NCI-H226 (cell line): ENCODE measurements at places on chromosomes 3 and 15.

DNA sequence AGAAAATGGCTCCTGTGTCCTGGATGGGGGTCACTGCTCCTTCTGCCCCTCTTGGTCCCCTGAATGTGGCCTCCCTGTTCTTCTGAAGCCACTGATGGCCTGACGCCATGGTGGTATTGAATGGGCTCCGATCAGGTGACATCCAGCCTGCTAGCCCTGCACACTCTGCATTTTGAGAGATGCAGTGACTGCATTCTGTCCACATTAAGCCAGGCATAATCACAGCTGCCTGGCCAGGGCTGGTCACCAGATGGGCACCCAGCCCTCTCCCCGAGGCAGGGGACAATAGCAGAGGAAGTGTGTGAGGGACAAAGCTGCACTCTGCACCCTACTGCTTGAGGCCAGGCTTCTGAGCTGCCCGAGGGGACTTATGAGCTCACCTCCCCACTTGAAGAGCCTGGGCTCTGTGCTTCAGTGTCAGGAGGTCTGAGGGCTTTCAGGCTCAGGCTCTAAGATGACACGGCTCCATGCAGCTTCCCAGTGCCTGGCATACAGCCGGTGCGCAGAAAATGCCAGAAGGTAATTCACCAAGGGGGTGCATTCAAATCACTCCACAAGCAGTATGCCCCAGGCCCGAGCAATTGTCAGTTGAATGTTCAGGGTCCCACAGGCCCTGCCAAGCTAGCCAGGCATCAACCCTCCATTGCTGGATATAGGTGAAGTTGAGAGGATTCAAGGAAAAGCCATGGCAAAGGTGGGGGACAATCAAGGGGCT, 56.8 kb downstream of the WNT7A start:
- DNase-seq: no peak

DNA sequence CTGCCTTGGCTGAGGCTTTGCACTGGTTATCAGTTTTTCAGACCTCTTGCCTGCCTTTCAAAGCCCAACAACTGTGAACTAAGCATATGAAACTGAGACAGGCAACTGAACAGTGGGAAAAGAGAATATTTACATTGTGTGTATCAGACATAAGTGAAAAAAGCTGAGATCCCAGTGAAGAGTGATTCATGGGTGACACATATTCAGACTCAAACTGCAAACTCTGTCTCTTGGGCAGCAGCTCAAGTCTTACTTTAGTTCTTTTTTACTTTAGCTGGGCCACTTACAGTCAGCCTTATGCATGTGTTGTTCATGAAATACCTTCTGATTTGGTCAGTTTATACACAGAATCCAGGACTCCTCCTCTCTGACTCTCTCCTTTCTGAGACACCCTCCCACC, 19.2 kb downstream of the SUCLG2 start:
- DNase-seq: peak; percentile 18

DNA sequence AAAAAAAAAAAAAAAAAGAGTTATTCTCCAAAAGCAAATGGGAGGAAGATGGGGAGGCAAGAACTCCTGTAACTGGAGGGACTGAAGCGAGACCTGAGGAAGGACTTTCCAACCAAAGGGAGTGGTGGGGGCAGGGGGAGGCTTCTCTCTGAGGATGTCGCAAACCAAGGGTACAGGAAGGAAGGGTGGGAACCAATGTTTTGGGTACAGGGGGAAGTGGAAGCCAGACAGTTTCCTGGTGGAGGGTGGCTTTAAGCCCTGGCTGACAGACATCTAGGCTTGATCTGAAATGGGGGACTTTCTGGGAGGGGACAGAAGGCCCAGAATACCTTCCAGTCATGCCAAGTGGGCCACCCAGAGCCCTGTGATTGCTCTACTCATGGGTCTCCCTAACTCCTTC, 27.0 kb downstream of the VIPR1 start:
- no peak for DNase-seq

DNA sequence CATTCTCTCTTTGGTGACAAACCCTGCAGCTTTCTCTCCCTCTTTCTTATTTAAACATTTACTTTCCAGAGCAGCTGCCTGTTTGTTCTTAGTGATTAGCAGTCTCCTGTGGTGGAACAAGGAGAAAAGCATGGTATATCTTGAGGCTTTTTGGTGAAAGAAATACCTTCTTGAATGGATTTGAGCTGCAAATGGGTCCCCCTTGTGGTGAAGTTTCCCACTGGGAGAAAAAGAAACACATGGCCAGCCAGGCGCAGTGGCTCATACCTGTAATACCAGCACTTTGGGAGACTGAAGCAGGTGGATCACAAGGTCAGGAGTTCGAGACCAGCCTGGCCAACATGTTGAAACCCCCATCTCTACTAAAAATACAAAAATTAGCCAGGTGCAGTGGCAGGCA, 48.3 kb upstream of the ACP3 start:
- DNase-seq: peak; percentile 18

GRCh38 chr3:65919826-65920225, 118.9 kb downstream of the MAGI1 start:
- DNase-seq: no peak

DNA sequence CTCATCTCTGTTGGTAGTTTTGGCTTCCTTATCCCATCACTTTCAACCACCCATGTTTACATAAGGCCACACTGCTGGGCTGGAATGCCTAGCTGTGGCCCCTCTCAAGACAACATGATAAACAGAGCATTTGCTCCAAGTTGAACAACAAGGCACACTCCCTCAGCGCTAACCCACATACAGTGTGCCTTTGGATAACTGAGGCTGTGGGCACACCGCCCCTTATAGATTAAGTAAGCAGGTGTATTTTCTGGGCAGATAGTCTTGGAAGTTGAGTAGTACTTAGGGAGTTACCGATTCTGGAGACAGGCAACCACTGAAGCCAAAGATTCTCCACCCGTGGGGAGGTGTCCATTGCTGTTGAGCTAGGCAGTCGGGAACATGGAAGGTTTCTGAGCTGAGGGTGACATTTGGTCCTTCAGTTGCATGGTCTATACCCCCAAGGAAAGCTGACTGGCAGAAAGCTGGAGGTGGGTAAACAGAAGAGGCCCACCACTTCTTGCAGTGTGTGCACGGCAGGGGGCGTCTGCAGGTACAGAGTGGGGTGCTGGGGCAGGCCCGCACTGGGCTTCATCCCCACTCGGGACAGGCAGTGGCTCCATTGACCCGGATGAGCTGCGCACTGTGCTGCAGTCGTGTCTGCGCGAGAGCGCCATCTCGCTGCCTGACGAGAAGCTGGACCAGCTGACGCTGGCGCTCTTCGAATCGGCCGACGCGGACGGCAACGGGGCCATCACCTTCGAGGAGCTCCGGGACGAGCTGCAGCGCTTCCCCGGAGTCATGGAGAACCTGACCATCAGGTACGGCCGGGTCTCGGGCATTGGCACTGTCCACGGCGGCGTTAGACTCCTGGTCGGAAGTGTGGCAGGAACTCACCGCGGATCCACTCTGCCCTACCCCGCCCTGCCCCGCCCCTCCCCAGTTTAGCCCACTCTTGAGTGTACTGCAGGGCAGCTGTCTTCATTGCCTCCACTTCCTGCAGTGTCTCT, 16.8 kb downstream of the NOX5 start:
- no peak for DNase-seq

GRCh38 chr3:107993771-107994170, 97.1 kb downstream of the CD47 start:
- DNase-seq: peak; percentile 83

DNA sequence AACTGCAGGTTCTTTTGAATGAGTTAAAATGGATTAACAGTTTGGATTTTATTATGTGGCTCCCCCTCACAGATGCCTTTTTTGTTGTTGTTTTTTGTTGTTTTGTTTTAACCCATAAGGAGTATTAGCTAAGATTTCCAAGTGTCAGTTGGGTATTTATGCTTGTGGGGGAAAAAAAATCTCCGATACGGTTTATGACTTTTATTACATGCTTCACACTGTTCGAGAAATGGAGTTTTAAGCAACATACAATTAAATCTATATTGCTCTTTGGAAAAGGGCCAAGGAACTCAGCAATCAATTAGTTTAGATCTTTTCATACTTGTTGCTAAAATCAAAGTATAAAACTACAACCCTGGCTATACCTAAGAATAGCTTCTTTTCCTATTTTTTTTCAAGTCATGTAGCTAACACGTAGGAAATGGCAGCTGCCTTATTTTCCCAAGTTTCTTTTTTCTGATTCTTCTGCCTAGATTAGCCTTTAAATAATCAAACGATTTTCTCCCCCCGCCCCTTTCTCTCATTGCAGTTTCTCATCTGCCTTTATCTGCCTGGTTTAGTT, 16.0 kb downstream of the NR2F2 start:
- no peak for DNase-seq

GRCh38 chr3:42683875-42684598, 1.3 kb upstream of the KLHL40 start:
- peak; percentile 77 for DNase-seq

GRCh38 chr15:90711418-90711824, 5.7 kb upstream of the BLM start:
- DNase-seq: no peak

GRCh38 chr3:132228923-132229322, 88.3 kb upstream of the ACP3 start:
- DNase-seq: no peak

- DNase-seq: no peak
These were observed 16.3 kb upstream of the A4GNT start for GRCh38 chr3:138148503-138148902.
